Psoas muscle (tissue), 8 donors: ENCODE measurements at places on chromosomes 12 and 14. TPM values are rescaled to one million over a fixed set of nuclear protein-coding genes. Genes with fewer than 3 reads are reported as not detected.

The MCRS1 gene
- polyA plus RNA-seq: 24.3 TPM

The IAPP gene
- polyA plus RNA-seq: not detected

The LPAR5 gene
- 0.20 TPM for polyA plus RNA-seq

The PTGER2 gene
- 0.08 TPM for polyA plus RNA-seq

The CDCA3 gene
- polyA plus RNA-seq: 3.3 TPM

The RPL10L gene
- not detected for polyA plus RNA-seq

The BAZ1A gene
- polyA plus RNA-seq: 16.7 TPM

The ASIC1 gene
- polyA plus RNA-seq: 0.29 TPM

The PRICKLE1 gene
- 0.37 TPM for polyA plus RNA-seq

The PTPN6 gene
- polyA plus RNA-seq: 1.3 TPM

The ABCD4 gene
- 17.4 TPM for polyA plus RNA-seq

The CCDC177 gene
- not detected for polyA plus RNA-seq

The PLBD1 gene
- 5.6 TPM for polyA plus RNA-seq

The PZP gene
- polyA plus RNA-seq: 0.13 TPM

The GPR65 gene
- 0.18 TPM for polyA plus RNA-seq

The BLTP3B gene
- 13.9 TPM for polyA plus RNA-seq

The KRT5 gene
- 0.48 TPM for polyA plus RNA-seq

The RNASE7 gene
- 0.73 TPM for polyA plus RNA-seq

The ARF6 gene
- 19.8 TPM for polyA plus RNA-seq

The SMIM41 gene
- not detected for polyA plus RNA-seq

The ITFG2 gene
- polyA plus RNA-seq: 12.8 TPM

The KRT81 gene
- polyA plus RNA-seq: not detected

The MYF5 gene
- 1.3 TPM for polyA plus RNA-seq

The CSRP2 gene
- 16.6 TPM for polyA plus RNA-seq

The IL26 gene
- not detected for polyA plus RNA-seq

The CCDC91 gene
- 18.4 TPM for polyA plus RNA-seq

The P2RX7 gene
- polyA plus RNA-seq: 0.07 TPM

The TEAD4 gene
- 71.2 TPM for polyA plus RNA-seq

The NUAK1 gene
- 7.0 TPM for polyA plus RNA-seq

The UNC79 gene
- polyA plus RNA-seq: 0.05 TPM

The TMEM30B gene
- 0.31 TPM for polyA plus RNA-seq

The GZMH gene
- polyA plus RNA-seq: 0.14 TPM

The ARG2 gene
- 133 TPM for polyA plus RNA-seq

The VDR gene
- polyA plus RNA-seq: 3.0 TPM

The CCDC38 gene
- polyA plus RNA-seq: 0.04 TPM

The LIN7A gene
- polyA plus RNA-seq: 0.51 TPM

The C14orf180 gene
- 4.0 TPM for polyA plus RNA-seq

The DEGS2 gene
- polyA plus RNA-seq: 0.04 TPM

The ANKRD33 gene
- polyA plus RNA-seq: 0.16 TPM

The NOVA1 gene
- 2.3 TPM for polyA plus RNA-seq

The AGAP2 gene
- 2.9 TPM for polyA plus RNA-seq

The FLVCR2 gene
- 9.8 TPM for polyA plus RNA-seq

The POTEM gene
- not detected for polyA plus RNA-seq

The EPYC gene
- polyA plus RNA-seq: not detected

The NEMP1 gene
- polyA plus RNA-seq: 1.3 TPM

The CATSPERB gene
- polyA plus RNA-seq: 0.03 TPM

The SYT1 gene
- polyA plus RNA-seq: 0.05 TPM

The MIP gene
- 0.13 TPM for polyA plus RNA-seq
